Fibroblast of lung (primary cell): ENCODE measurements at places on chromosomes 6 and 20. TPM values are rescaled to one million over a fixed set of nuclear protein-coding genes. Genes with fewer than 3 reads are reported as not detected.

GRCh38 chr6:967701-968100 lies 274.8 kb upstream of the EXOC2 start:
- no peak overlapping the region for H3K4me3 ChIP-seq
- no peaks in the 10 kb centered on the region for H3K27me3 ChIP-seq
- no peak for DNase-seq
- H3K36me3 ChIP-seq, result no peaks in the 10 kb centered on the region
- H3K27ac ChIP-seq, result no peak overlapping the region

GRCh38 chr6:151630387-151630786 lies 136.6 kb downstream of the CCDC170 start:
- no peaks in the 10 kb centered on the region for H3K36me3 ChIP-seq
- DNase-seq, result no peak
- no peak overlapping the region for H3K4me3 ChIP-seq
- no peaks in the 10 kb centered on the region for H3K4me1 ChIP-seq

BPIFB1 gene
- not detected in 2 replicates for total RNA-seq

DNA sequence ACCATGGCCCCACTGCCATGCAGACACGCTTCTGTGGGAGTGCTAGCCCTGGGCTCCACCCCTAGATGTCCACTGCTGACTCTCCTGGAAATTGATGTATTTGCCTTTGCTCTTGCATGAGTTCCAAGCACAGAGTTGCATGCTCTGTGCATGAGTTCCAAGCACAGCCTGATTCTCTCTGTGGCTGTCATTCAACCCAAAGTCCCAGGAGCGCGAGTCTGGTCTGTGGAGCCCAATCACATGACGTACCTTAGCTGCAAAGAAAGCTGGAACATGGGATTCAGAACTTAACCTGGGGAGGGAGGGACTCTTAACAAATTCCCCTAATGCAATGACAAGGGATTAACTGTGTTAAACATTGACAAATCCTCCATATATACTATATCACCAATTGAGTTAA lies 114.3 kb upstream of the SLC24A3 start:
- H3K27ac ChIP-seq, result no peak overlapping the region
- H3K4me3 ChIP-seq, result no peak overlapping the region
- no peaks in the 10 kb centered on the region for H3K36me3 ChIP-seq
- H3K27me3 ChIP-seq, result no peaks in the 10 kb centered on the region

SESN1 gene
- total RNA-seq, result 30.6 and 34.5 TPM in 2 replicates

GRCh38 chr6:74979065-74979766 lies 226.6 kb downstream of the COL12A1 start:
- no peaks in the 10 kb centered on the region for H3K27me3 ChIP-seq
- H3K27ac ChIP-seq, result no peak overlapping the region
- no peaks in the 10 kb centered on the region for H3K36me3 ChIP-seq
- DNase-seq, result no peak
- H3K4me3 ChIP-seq, result no peak overlapping the region

- H3K4me3 ChIP-seq, result no peak overlapping the region
- H3K36me3 ChIP-seq, result no peaks in the 10 kb centered on the region
- no peak for DNase-seq
- no peaks in the 10 kb centered on the region for H3K4me1 ChIP-seq
- H3K27ac ChIP-seq, result no peak overlapping the region
These were observed 132.5 kb upstream of the FOXA2 start for GRCh38 chr20:22716821-22717351.

GRCh38 chr6:64777941-64778785 lies 928.9 kb downstream of the EYS start:
- DNase-seq, result peak; percentile 4
- no peak overlapping the region for H3K4me3 ChIP-seq
- H3K36me3 ChIP-seq, result no peaks in the 10 kb centered on the region
- no peaks in the 10 kb centered on the region for H3K27me3 ChIP-seq
- H3K27ac ChIP-seq, result no peak overlapping the region

GPX5 gene
- total RNA-seq, result not detected in 2 replicates

KIF6 gene
- 0.77 and 0.83 TPM in 2 replicates for total RNA-seq

GRCh38 chr6:147808640-147809039 lies 300.1 kb downstream of the SAMD5 start:
- peak; percentile 63 for DNase-seq
- H3K36me3 ChIP-seq, result no peaks in the 10 kb centered on the region
- no peak overlapping the region for H3K27ac ChIP-seq
- no peaks in the 10 kb centered on the region for H3K4me1 ChIP-seq
- H3K4me3 ChIP-seq, result no peak overlapping the region
- no peaks in the 10 kb centered on the region for H3K27me3 ChIP-seq

ANKRD66 gene
- not detected in 2 replicates for total RNA-seq

- no peaks in the 10 kb centered on the region for H3K27me3 ChIP-seq
- H3K4me1 ChIP-seq, result no peaks in the 10 kb centered on the region
- no peak for DNase-seq
These were observed 25.2 kb upstream of the SRSF6 start for GRCh38 chr20:43432498-43432897.

PDE10A gene
- under 0.01 TPM in 2 replicates for total RNA-seq

DNA sequence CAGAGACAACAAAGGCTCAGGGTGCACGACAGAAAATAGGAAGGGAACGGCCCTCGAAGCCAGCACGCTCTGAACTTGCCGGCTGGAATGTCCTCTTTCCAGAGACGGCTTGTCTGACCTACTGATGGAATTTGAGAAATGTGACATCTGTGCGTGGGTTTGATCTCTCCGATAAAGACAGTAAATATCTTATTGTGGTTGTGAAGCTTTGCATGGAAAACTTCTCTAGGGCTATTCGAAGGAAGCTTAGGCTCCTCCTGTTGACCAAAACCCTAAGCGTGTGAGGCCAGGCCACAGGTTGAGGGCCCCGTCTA lies 247.3 kb downstream of the ZNF217 start:
- no peaks in the 10 kb centered on the region for H3K4me1 ChIP-seq
- H3K27me3 ChIP-seq, result no peaks in the 10 kb centered on the region
- H3K27ac ChIP-seq, result no peak overlapping the region
- no peaks in the 10 kb centered on the region for H3K36me3 ChIP-seq

TREM2 gene
- under 0.01 and 0.17 TPM in 2 replicates for total RNA-seq

NOX3 gene
- not detected in 2 replicates for total RNA-seq

DNA sequence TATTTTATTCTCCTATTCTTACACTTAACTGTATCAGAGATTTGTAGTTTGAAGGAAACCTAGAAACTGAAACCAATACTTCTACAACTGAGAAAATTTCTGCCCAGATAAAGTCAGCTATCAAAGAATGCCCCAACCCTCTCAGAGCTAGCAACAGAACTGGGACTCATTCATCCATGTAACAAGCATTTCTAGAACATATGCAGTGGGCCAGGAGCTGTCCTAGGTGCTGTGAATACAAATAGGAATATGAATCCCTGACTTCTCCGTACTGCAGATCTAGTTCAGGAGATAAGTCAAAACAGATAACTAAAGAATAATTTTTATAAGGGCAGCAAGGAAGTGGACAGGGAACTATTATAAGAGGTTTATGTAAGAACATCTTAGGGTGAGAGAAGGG lies 654.1 kb upstream of the NOX3 start:
- H3K27ac ChIP-seq, result no peak overlapping the region
- no peaks in the 10 kb centered on the region for H3K36me3 ChIP-seq
- no peak overlapping the region for H3K4me3 ChIP-seq
- no peaks in the 10 kb centered on the region for H3K27me3 ChIP-seq
- peak; percentile 5 for DNase-seq

DNA sequence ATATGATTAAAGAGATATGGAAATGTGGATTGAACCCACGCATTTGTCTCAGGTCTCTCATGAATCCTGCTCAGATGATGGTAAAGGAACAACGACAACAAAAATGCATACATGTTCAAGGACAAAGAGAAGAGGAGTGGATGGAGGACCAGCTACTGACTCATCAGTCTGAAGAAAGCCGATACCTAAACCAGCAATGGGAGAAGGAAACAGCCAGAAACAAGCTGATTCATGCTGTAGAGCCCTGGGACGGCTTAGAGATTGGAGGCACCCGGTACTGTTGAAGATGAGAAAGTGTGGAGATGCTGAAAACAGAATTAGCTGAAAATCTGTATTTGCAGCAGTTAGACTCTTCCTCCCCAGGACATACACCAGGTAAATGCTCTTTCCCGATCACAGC lies 14.4 kb upstream of the RIPPLY2 start:
- DNase-seq, result no peak
- H3K27me3 ChIP-seq, result no peaks in the 10 kb centered on the region
- no peak overlapping the region for H3K27ac ChIP-seq
- no peaks in the 10 kb centered on the region for H3K36me3 ChIP-seq

DNA sequence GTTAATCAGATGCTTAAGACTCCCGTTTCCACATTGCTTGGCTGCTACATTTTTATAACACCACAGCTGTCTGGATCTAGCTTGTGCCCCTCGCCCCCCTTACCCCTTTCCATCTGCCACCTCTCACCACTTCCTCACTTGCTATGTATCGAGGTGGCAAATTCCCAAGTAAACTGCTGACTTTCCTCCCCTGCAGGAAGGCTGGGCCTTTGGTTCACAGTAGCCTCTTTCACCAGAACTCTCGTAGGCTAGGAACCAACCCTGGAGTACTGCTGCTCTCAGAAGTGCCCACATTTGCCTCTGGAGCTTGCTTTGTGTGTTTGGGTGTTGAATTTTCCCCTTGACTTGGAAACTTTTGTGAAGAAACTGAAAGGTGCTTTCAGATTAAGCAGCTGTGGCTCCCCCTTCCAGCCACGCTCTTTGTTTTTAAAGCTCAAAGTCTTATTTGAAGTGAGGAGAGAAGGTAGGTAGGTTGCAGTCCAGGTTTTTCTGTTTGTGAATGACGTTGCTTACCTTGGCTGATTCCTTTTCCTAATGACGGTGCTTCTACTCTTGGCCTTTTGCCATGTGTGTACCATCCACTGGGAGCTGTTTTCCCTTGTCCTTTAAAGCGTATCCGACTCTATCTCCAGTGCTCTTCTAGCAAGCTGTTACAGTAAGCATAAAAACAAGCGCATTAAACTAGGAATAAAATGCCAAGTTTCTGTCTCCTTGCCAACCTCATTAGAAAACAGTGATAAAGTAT lies 90.4 kb downstream of the CARMIL1 start:
- H3K27ac ChIP-seq, result no peak overlapping the region
- no peaks in the 10 kb centered on the region for H3K4me1 ChIP-seq
- peak; percentile 27 for DNase-seq
- H3K27me3 ChIP-seq, result no peaks in the 10 kb centered on the region
- H3K4me3 ChIP-seq, result no peak overlapping the region
- H3K36me3 ChIP-seq, result no peaks in the 10 kb centered on the region

- no peak overlapping the region for H3K4me3 ChIP-seq
- H3K27me3 ChIP-seq, result no peaks in the 10 kb centered on the region
- no peaks in the 10 kb centered on the region for H3K36me3 ChIP-seq
These were observed 24.1 kb upstream of the PAX1 start for GRCh38 chr20:21681234-21681921.

- no peaks in the 10 kb centered on the region for H3K4me1 ChIP-seq
- no peaks in the 10 kb centered on the region for H3K36me3 ChIP-seq
- no peak overlapping the region for H3K27ac ChIP-seq
- peak; percentile 27 for DNase-seq
These were observed 238.9 kb downstream of the TBC1D7 start for GRCh38 chr6:13089296-13089994.

SLC32A1 gene
- total RNA-seq, result not detected in 2 replicates

DNA sequence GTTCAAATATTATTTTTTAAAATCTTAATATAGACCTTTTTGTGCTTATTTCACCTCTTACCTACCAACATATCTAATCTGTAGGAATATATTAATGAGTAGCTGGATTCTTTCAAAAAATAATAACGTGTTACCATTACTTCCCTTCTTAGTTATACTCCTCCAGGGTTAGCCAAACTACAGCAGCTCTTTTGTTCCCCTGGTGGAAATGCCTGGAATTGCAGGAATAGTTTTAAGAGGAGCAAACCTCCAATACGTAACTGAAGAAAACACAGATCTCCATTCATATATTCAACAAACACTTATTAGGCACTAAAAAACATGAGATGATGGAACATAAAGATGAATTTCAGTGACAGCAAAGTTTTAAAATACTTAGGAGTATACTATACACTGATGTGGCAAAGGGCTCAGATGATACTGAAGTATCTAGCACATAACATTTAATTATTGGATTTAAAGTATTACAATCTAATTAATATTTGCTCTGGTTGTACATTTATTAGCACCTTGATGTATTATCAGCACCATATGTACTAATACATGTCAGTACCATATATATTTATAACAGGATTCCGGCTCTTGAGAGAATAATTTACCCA lies 78.3 kb downstream of the TBX18 start:
- H3K4me3 ChIP-seq, result no peak overlapping the region
- H3K36me3 ChIP-seq, result no peaks in the 10 kb centered on the region
- no peaks in the 10 kb centered on the region for H3K27me3 ChIP-seq
- no peaks in the 10 kb centered on the region for H3K4me1 ChIP-seq

DDO gene
- 8.7 and 12.2 TPM in 2 replicates for total RNA-seq
